ENCODE measurements at places on chromosomes 16 and 17. TPM values are rescaled to one million over a fixed set of nuclear protein-coding genes. Genes with fewer than 3 reads are reported as not detected.

Gene HOXB5
- total RNA-seq = 20.8 TPM

Gene CACNB1
- 1.8 TPM for total RNA-seq

DNA sequence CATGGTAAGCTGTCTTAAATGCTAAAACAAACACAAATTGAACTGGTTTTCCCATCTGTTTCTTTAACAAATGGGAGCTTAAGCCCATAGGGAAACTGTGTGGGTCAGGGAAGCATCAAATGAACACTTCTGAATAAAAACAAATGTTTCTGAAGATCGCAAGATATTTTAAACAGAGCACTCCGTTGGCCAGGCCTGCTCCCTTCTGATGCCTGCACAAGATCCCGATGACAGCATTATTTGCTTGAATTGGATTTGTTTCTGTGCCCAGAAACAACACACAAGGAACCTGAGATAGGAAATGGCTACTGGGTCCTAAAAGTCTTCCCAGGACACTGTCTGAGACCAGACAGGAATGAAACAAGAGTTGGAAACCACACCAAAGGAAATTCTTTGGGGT is 425.8 kb upstream of the ZFHX3 start:
- DNase-seq = no peak

GRCh38 chr16:67518676-67519075 is 10.0 kb upstream of the RIPOR1 start:
- no peak for DNase-seq

DNA sequence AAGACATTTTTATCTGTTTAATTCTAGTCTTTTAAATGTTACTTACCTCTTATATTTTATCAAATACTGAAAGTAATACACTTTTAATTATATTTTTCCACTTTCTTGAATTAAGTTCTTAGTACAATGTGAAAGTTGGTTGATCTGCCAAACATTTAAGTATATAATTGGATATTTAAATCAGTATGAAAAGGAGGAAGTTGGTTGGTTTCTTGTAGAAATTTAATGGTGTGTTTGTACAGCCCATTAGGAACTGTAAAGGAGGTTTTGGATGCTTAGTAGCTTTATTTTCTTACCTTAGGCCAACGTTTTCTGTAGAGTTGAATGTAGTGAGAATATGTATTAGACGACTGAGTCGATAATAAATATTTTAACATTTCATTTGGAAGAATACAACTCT is 5.4 kb downstream of the NFATC3 start:
- DNase-seq = no peak

GRCh38 chr16:24975428-24975889 is 39.7 kb downstream of the ARHGAP17 start:
- no peak for DNase-seq

DNA sequence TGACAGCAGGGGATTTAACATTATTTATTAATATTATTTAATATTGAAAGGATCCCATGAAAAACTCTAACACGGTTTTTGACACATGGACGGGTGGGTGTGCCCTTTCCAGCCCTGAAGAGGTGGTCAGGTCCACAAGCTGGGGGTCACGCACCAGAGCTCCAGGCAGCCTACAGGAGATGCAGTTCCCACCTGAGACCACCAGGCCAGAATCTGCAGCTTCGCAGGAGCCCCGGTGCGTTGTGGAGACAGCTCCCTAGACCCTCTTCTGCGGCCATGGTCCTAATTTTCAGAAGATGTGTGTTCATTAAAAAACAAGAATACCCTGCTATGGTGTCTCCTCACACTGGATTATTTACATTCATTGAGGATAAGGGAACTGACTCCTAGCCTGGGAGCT is 331.1 kb downstream of the C16orf95 start:
- no peak for DNase-seq

Measured in type B pancreatic cell (in vitro differentiated cells).